ENCODE measurements at places on chromosomes 11 and 22. TPM values are rescaled to one million over a fixed set of nuclear protein-coding genes. Genes with fewer than 3 reads are reported as not detected.

ARHGEF17 gene
- total RNA-seq = 9.8 TPM

GRCh38 chr22:39233710-39234471 is 10.9 kb downstream of the PDGFB start:
- no peak for DNase-seq

DNA sequence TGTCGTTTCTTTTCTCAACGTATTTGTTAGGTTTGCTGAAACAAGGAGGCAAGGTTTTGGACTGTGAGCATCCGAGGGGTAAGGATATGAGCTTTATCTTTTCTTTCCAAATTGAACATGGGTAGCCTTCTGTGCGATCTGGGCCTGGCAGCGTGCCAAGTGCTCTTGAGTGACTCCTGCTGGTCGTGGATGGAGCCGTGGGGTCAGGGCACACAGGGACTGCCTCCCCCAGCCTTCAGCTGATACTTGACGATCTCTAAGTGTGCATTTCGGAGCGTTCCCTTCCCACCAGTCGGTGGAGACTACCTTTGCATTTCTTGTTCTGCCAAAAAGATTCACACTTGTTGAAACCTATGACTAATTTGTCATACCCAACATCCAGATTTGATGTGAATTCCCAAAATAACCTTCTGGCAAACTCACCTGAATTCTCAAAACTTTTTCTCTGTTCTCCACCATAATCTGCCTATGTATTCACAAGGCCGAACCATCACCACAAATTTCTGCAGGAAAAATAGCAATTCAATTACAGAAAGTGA is 40.1 kb upstream of the CLMP start:
- DNase-seq = no peak

- no peak for DNase-seq
Observed at GRCh38 chr22:29660021-29660420, 56.6 kb downstream of the NF2 start.

CRYBA4 gene
- total RNA-seq = not detected

DNA sequence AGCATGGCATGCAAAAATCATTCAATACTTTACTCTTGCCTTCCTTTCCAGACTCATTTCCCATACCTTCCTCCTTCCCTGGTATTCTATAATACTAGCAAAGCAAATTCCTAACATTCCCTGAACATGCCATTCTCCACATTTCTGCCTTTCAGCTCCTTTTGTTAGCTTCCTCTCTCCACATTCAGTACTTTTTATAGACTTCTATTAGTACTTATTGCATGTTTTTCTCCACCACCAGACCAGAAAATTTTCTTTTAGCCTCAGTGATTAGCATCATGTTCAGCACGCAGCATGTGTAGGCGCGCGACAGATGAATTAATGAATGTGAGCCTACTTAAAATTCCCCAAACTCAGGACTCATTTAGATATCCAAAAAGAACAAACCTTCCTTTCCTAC is 935.3 kb downstream of the DLG2 start:
- DNase-seq = no peak

DNA sequence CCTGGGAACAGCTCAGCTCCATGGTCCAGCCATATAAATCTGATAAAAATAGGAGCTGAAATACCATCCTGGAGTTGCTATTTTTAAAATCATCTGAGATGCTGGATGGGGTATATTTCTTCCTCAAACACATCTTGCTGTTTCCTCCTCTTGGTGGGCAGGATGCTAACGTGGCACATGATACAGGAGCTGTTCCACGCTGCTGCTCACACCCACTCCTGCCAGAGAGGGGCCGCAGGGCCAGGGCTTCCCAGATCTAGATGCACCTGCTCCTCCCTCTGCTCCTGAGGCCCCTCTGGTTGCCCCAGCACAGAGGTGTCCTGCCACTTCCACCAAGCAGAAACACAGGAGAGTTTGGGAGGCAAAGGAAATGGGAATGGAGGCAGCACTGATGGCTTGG is 3.3 kb upstream of the ST3GAL4 start:
- no peak for DNase-seq

All from A172 (cell line).